ENCODE measurements at places on chromosomes 7 and 10.

- DNase-seq: no peak
Observed at GRCh38 chr10:130052193-130052592, 58.4 kb downstream of the C10orf143 start.

DNA sequence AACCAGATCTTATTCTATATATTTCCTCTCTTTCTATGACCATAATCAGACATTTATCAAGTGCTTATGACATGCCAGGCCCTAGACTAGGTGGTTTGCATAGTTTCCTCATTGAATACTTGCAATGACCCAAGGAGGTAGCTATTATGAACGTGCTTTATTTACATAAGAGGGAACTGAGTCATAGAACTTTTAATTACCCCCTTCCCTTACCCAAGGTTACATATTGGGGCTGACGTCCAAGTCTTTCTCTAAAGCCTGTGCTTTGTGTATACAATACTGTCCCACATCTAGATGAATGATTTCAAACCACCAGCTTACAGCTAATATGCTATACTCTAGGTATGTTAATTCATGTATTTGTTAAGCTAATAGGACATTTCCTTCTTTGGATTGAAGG, 91.9 kb upstream of the NPY start:
- DNase-seq: no peak

GRCh38 chr7:22333680-22334141, 23.2 kb downstream of the RAPGEF5 start:
- no peak for DNase-seq

DNA sequence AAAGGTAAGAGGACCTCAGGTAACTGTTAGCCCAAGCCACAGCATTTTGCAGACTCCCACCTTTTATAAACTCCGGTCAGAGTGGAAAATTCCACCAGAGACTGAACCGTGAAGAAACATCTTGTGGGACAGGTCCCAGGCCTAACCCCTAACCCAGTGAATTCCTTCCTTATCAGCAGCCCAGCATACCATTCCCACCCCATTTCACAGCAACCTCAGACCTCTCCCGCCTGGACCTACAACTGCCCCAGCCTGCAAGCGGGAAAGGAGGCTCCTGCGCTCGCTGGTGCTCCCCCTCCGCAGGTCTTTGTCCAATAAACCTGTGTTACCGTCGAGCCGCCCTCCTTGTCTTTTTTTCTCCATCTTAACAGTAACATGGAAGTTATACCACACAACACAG, 736.6 kb downstream of the MAGI2 start:
- DNase-seq: no peak

DNA sequence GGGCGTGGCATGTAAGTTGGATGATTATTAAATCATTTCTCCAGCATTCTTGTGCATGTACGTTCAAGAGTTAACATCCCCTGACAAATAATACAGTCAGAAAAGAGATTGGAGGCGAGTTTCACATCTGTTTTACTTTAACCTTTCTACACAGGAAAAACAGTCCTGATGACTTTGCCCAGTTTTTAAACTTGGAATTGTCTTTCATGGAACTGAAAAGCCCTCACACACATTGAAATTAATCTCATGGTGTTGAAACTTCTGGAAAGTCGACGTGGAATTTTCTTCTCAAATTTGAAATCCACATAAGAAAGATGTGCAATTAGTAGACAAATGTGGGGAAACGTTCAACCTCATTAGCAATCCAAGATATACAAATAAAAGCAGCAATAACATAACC, 31.2 kb upstream of the ZNF438 start:
- no peak for DNase-seq

DNA sequence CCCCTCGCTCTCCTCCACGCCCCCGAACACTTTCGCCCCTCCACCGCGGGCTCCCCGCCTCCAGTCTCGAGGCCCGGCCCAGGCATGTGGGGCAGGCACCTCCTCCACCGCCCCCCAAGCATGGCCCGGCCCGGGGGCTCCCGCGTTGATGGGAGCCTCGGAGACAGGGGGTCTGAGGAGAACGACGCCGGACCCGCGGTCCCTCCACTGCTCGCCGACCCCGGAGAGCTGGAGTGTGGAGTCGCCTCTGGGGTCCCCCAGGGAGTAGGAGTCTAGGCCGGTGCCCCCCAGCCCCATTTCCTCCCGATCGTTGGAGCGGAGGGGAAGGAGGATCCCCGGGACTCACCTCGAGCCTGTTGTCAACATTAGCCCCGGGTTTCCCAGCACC, 206 bp downstream of the UPF2 start:
- no peak for DNase-seq

DNA sequence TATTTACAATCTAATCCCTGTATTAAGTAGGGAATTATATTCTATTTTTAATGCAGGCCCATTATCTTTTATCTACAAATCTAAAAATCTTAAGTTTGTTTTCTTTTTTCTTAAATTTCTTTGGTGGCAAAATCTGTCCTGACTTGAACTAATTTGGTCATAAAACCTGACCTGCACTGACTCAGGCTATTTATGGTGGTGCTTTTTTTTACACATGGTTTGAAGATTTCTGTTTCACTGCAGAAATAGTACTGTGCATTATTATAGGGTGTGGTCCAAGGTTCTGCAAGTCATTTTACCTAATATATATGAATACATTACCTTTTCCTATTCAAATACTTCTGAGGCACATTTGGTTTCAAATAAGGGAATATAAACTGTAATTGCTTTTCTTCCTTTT, 137.0 kb downstream of the CD36 start:
- no peak for DNase-seq

DNA sequence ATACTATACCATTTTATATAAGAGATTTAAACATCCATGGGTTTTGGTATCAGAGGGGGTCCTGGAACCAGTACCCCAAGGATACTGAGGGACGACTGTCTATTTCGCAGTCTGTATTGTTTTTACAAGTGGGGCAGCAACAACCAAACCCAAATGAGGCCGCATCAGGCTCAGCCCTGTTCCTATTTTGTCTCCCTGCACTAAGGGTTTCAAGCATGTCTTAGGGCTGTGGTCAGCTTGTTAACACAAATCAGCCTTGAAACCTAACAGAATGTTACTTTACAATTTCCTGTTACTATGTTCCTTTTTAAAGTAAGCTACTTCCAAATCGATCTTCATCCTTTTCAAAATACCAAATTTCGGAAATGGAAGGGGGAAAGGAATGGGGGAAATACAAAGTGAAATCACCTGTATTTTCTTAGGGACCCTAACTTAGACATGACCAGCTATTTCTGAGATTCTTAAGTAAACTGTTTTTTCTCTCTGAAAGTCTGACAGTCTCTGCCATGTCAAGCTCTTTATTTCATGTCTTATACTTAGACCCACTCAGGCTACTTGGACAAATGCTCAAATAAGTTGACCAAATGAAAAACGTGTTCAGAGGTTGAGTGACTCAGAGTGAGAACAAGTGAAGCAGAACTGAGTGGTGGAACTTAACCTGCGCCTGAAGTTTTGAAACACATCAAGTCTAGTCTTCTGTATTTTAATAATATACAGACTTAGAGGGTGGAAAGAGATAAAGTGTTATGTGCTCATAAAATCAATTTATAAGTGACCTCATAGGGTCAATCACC, 75.8 kb downstream of the C1GALT1 start:
- DNase-seq: no peak

DNA sequence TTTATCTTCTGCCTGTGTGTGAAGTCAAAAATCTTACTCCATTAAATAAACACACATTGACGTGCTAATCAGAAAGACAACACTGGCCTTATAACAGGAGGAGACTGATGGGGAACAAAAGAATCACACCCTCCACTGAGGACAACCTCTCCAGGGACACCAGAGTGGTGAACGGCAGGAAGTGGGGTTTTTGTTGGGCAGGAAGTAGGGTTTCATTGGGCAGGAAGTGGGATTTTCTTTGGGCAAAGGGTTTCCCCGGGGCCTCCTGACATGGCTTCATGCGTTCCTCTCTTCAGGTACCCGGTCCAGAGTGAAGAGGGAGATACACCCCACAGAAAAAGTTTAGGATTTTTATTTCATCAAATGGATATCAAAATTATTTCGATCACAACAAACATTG, 30.6 kb downstream of the ADARB2 start:
- DNase-seq: no peak

GRCh38 chr10:26721561-26721960, 24.1 kb downstream of the PDSS1 start:
- DNase-seq: no peak

DNA sequence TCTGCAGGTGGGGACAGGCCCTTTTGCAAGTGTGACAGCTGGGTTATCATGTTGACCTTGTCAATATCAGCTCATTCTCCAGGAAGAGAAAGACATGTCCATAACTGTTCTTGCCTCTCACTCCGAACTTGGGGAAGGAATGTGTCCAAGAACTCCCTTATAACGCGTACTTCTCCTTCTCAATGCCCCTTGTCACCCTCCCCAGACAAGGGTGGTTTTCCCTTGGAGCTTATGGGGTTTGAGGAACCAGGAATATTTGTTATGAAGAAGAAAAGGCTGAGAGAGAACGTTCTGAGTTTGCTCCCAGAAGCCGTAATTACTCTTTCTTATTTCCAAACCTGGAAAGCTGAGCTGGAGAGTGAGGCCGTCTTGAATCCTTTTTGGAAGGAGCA, 77.4 kb downstream of the MKI67 start:
- no peak for DNase-seq

DNA sequence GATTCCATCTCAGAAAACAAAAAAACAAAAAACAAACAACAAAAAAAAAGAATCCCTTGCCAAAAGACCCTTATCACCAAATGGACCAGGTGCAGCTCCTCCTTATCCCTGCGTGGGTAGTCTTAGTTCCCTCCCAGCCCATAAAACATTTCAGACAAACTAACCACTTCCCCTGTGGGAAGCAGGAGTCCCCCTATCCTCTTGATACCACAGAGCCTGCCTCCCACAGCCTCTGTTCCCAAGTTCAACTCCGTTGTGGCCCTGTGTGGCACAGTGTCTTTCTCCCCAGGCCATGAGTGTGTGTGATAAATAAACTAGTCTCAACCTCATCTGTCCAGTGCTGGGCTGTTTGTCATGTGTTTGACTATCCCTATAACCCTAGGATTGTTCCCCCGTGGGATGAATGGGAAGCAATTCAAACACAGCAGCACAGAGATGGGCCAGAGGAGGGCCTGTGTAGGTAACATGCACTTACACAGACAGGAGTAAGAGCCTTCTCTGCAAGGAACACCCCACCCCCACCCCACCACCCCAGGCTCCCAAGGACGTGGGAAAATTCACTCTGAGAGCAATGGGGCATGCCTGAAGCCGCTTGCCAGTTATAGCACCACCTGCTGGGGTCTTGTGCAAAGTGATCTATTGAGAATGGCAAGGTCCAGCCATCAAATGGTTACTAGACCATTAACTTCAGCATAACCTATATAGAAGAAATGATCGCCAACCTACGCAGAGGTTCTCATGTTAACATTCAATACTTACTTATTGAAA, 147.1 kb upstream of the GHITM start:
- no peak for DNase-seq

GRCh38 chr7:118214833-118215182, 9.7 kb upstream of the ANKRD7 start:
- no peak for DNase-seq

DNA sequence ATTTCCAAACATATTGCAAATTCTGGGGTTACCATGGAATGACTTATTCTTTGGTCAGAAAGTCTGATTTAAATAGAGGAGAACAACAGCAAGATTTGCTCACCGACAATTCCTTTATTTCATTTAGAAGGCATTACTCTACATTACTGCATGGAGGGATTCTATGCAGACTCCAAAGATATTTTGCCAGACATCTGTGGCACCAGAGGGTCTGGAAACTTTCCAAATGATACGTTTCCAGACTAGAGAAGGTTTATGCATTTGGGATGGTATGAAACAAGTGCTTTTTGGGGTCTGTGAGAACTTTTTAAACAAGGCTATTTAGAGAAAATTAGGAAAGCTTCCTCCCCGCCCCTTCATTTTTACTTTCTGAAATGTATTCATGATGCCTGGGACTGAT, 125.3 kb downstream of the SAMD9 start:
- no peak for DNase-seq

DNA sequence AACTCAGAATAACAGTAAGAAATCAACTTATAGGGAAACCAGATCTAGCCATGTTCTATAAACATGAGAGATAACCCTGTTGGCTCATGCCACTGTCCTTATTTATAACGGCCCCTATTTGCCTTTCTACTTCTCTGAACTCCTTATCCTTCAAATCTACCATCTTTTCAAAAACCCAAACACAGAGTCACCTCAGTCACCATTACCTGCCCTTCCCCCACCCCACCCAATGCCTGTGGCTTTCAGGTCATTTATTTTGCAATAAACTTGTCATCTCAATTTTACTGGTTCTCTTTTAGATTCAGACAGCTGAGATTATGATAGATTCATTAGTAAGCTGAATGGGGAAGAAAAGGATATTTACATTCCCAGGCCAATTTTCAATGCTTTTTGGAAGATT, 53.6 kb downstream of the KMT2C start:
- DNase-seq: no peak

DNA sequence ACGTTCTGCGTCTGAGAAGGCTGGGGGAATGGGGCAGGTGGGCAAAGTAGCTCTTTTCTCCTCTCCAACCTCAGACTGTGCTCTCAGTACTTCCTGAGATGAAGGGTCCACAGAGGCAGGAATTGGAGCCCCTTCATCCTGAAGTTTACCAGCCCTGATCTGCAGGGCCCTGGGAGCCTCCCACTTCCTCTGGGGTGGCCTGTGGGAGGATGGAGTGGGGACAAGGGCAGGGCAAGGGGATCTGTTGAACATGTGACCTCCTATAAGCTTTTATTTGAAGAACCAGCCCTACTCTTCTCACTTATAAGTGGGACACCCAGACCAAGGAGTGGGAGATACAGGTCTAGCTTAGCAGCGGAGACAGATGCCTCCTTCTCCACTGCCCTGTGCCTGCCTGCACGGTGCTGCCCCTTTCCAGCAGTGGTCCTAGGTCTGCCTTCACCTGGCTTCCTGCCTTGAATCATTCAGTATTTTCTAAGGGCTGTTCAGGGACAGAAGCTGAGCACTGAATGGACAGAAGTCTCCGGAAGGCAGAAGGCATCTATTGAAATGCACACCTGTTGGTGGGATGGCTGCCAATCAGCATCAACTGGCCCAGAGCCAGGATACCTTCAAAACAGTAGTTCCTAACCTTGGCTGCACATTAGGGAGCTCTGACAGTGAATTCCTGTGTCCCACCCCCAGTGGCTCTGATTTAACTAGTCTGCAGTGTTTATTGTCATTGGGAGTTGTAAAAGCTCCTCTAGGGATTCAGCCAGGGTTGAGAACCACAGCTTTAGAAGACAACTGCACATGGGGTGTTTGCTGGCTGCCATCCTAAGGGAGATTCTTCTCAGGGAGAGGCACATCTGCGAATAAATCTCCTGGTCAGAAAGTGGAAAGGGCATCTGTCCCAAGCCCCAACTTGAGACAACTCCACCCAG, 2.7 kb upstream of the ARHGAP22 start:
- no peak for DNase-seq

DNA sequence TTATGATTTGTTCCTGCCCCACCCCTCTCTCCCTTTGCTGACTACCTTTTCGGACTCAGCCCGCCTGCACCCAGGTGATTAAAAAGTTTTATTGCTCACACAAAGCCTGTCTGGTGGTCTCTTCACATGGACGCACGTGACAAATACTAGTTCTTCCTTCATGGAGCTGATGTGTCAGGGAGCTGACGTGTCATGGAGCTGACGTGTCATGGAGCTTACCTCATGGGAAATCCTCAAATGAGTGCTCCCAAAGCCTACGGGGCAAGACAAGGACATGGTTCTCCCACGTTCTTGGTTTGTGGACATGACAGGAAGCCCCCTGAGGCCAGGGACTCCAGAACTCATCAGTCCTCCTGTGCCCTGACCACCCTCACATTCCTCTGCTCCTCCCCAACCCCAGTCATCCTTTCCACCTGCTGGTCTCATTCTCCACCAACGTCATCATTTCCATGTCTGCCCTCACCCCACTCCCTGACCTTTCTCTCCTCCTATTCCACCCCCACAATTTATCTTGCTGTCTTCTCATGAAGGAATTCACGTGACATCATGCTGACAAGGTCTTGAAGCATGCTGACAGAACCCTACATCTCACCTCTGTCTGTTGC, 261.3 kb downstream of the TCERG1L start:
- no peak for DNase-seq
